ENCODE measurements at places on chromosomes 6 and 20. TPM values are rescaled to one million over a fixed set of nuclear protein-coding genes. Genes with fewer than 3 reads are reported as not detected.

The NKX2-4 gene
- total RNA-seq: not detected

The UFL1 gene
- 30.8 TPM for total RNA-seq

The CCN5 gene
- total RNA-seq: 1.3 TPM

The LY6G5B gene
- total RNA-seq: 5.2 TPM

The RIPPLY2 gene
- not detected for total RNA-seq

The SLC35B3 gene
- total RNA-seq: 25.1 TPM

The AGPAT1 gene
- total RNA-seq: 43.3 TPM

The COL12A1 gene
- total RNA-seq: 404 TPM

The TRMT6 gene
- total RNA-seq: 7.0 TPM

The FOXP4 gene
- total RNA-seq: 9.9 TPM
